Stomach (tissue), 19 donors: ENCODE measurements at places on chromosomes 6 and 20. TPM values are rescaled to one million over a fixed set of nuclear protein-coding genes. Genes with fewer than 3 reads are reported as not detected.

RIPOR3 gene
- total RNA-seq: 13.4 TPM

IRF4 gene
- 7.0 TPM for total RNA-seq

VSTM2L gene
- total RNA-seq: not detected

NKAIN2 gene
- total RNA-seq: not detected

TBC1D20 gene
- total RNA-seq: 25.9 TPM

ZSCAN23 gene
- total RNA-seq: not detected

TPMT gene
- total RNA-seq: 9.3 TPM

EPHA7 gene
- total RNA-seq: 14.1 TPM

IDH3B gene
- 65.5 TPM for total RNA-seq

CD83 gene
- total RNA-seq: 0.29 TPM

ADA gene
- 22.3 TPM for total RNA-seq

DYNLT2 gene
- total RNA-seq: 2.0 TPM

TTLL9 gene
- not detected for total RNA-seq

SLC22A16 gene
- not detected for total RNA-seq

DBNDD2 gene
- total RNA-seq: 10.6 TPM

RGS17 gene
- not detected for total RNA-seq

OR2B6 gene
- not detected for total RNA-seq

LIN28B gene
- total RNA-seq: not detected

SNAP25 gene
- total RNA-seq: 1.8 TPM

DEFB124 gene
- total RNA-seq: not detected

HTR1B gene
- total RNA-seq: 3.5 TPM

PDSS2 gene
- not detected for total RNA-seq

KCNB1 gene
- total RNA-seq: 3.5 TPM

CDSN gene
- not detected for total RNA-seq

GHRH gene
- not detected for total RNA-seq

CENPW gene
- total RNA-seq: not detected

SS18L1 gene
- 5.8 TPM for total RNA-seq

TP53RK gene
- 64.3 TPM for total RNA-seq

FAM217A gene
- total RNA-seq: not detected

PPP1R14C gene
- total RNA-seq: 13.8 TPM

GABRR1 gene
- not detected for total RNA-seq

HTR1E gene
- total RNA-seq: not detected

BMP6 gene
- total RNA-seq: 2.8 TPM

LAMA2 gene
- 54.5 TPM for total RNA-seq

SLC22A2 gene
- not detected for total RNA-seq

OPN5 gene
- total RNA-seq: not detected

PPIL6 gene
- total RNA-seq: 1.4 TPM

RNF217 gene
- 10.4 TPM for total RNA-seq

ARHGAP40 gene
- not detected for total RNA-seq

CALHM5 gene
- total RNA-seq: 1.6 TPM

MAFB gene
- 9.0 TPM for total RNA-seq

WRNIP1 gene
- total RNA-seq: 29.9 TPM

RAB44 gene
- 2.5 TPM for total RNA-seq

MACROD2 gene
- total RNA-seq: 25.0 TPM
